ENCODE measurements at places on chromosomes 3 and 15. TPM values are rescaled to one million over a fixed set of nuclear protein-coding genes. Genes with fewer than 3 reads are reported as not detected.
A peak's percentile ranks its signal among the peaks of the same experiment; 100 is the strongest.

GRCh38 chr3:15428539-15428938, 1.1 kb downstream of the EAF1 start:
- no peak for DNase-seq

GRCh38 chr15:45586601-45587094, 531 bp upstream of the BLOC1S6 start:
- DNase-seq, result no peak

DNA sequence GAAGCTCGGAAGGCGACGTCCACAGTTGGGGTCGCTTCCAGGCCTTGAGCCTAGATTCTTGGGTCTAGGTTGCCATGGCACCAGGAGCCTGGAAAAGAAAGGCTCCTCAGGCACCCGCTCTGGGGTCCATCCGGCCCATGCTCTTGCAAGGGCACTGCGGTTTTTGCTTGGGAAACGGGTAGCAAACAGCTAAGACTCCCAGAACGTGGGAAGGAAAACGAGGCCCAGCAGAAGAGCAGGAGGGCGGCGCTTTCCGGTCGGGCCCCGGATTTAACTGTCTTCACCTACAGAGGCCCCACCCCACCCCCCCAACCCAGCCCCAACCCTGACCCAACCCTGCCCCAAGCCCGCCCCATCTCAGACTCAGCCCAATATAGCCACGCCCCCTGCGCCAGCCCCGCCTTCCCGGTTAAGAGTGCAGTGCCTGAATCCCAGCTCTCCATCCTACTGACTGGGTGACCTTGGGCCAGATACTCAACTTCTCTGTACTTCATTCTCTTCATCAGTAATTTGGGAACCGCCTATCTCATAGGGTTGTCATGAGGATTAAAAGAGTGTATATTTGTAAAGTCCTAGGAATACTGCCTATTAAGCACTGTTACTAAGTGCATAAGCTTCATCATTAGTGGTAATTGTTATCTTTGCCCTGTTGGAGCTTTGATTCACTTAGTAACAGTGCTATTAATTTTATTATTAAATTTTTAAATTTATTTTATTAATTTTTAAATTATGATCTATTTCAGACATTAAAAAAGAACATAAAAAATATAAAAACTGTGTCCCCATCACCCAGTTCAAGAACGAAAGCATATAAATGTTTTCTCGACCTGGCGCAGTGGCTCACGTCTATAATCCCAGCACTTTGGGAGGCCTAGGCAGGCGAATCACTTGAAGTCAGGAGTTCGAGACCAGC, 28.4 kb upstream of the SMAD6 start:
- DNase-seq, result no peak

EPHA6 gene
- 1.1 TPM for total RNA-seq

MOBP gene
- 0.19 TPM for total RNA-seq

ROPN1B gene
- total RNA-seq, result not detected

DNA sequence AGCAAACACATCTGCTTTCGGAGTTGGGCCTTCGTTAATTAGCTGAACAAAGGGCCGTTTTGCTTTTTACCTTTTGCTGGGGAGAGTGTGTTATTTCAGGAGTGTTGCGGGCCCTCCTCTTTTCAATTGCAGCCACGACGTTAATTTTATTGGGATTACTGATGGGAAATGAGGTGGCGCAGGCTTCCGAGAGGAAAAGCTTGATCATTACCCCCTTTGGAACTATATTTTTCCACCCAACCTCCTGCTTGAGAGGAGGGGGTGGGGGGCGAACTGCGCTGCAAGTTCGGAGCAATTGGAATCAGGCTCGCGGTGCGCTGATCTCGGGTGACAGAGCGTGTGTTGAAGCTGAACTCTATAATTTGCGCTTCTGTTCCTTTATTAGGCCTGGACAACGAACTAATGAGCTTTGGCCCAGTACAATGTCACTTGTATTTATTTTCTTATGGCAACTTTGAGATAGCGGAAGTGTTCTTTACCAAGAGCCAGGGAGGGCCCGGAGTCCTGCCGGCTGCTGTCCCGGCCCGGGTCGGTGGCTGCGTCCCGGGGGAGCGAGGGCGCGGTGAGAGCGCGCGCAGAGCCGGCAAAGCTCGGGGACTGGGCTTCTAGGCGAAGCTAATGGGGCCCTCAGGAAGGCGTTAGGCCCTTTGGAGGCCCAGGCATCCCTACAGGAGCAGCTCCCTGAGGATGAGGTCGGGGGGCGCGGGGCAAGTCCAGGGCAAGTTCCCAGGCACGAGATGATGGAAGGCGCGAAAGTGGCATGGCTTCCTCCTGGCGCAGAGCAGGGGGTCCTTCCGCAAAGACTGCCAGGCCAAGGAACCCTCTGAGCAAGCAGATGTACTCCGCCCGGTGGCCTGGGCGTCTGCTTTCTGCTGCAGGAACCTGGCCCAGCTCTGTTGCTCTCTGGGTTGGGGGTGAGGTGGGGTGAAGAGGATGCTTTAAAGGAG, 12.9 kb downstream of the NR2F2 start:
- DNase-seq, result peak; percentile 77

ZNF774 gene
- 3.5 TPM for total RNA-seq

GRCh38 chr15:72200395-72201237, 3.0 kb upstream of the GRAMD2A start:
- no peak for DNase-seq

DNA sequence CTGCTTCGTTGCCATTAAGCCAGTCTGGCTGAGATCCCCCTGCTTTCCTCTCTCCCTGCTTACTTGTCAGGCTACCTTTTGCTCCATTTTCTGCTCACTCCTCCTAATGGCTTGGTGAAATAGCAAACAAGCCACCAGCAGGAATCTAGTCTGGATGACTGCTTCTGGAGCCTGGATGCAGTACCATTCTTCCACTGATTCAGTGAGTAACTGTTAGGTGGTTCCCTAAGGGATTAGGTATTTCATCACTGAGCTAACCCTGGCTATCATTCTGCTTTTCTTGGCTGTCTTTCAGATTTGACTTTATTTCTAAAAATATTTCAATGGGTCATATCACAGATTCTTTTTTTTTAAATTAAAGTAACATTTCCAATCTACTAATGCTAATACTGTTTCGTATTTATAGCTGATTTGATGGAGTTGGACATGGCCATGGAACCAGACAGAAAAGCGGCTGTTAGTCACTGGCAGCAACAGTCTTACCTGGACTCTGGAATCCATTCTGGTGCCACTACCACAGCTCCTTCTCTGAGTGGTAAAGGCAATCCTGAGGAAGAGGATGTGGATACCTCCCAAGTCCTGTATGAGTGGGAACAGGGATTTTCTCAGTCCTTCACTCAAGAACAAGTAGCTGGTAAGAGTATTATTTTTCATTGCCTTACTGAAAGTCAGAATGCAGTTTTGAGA, 25.0 kb downstream of the CTNNB1 start:
- no peak for DNase-seq

GRCh38 chr15:34659056-34659455, 75.6 kb upstream of the GOLGA8B start:
- DNase-seq, result no peak

- DNase-seq, result no peak
Observed at GRCh38 chr15:45333550-45333949, 44.8 kb downstream of the GATM start.

DNA sequence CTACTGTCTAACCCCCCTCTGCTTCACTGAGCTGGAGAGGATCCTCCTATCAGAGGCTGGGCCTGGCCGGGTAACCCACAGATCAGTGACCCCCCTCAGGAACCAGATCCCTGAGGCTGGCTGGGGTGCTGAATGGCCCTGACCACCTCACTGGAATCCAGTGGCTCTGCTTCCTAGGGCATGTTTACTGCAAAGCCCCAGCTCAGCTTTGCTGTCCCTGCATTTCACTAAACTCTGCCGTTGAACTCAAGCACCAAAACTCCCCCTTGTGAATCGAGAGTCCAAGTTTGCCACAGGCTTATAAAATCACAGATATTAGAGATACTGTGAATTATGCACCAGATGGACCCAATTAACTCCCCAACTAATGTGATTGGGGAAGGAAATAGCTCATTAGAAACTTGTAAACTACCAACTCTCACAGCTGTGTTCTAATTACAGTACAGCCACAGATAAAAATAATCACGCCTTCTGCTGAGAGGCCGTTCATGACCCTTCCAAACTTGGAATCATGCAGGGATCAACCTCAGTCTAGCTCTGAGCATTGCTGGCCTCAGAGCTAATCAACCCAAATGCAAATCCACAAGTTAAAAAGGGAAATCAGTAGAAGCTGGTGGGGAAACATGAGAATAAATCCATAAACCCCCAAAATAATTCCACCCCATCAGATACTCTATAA, 47.0 kb downstream of the OCA2 start:
- DNase-seq, result no peak

GRCh38 chr15:64763874-64764273, 11.5 kb downstream of the RBPMS2 start:
- DNase-seq, result no peak

GRCh38 chr3:197519801-197520211, 36.0 kb downstream of the BDH1 start:
- no peak for DNase-seq

- no peak for DNase-seq
Observed at GRCh38 chr3:129673012-129673411, 66.5 kb upstream of the PLXND1 start.

GRCh38 chr3:165642761-165643420, 194.3 kb downstream of the BCHE start:
- DNase-seq, result no peak

GRCh38 chr3:151537726-151538125, 76.9 kb upstream of the IGSF10 start:
- no peak for DNase-seq

DNA sequence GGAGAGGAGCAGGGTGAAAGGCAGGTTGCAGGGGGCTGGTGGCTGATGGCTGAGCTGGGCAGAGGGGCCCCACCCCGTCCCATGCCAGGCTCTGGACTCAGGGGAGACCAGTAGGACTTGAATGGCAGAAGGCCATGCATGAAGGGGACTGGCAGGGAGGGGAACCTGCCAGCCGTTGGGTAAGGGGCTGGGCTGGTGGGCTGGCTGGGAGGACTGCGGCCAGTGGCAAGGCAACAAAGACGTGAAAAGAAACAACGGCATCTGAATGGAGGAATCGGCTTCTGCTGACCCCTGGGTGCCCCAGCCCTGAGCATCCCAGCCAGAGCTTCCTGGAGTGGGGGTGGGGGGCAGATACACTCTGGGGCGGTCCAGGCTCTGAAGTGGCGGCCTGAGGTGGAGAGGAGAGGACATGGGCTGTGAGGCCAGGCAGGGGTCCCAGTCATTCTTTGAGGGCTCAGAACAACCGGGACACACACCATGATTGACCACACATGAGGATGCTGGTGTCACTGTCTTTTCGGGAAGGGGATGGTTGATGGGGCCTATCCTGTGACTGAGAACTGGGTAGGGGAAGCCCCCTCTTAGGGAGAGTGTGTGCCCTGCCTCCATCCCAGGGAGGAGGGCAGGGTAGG, 11.7 kb downstream of the GLYCTK start:
- no peak for DNase-seq

- DNase-seq, result no peak
Observed at GRCh38 chr15:76298986-76299385, 12.3 kb downstream of the ETFA start.

GRCh38 chr3:39754549-39754948, 54.9 kb upstream of the MYRIP start:
- DNase-seq, result no peak

SELENOT gene
- 91.6 TPM for total RNA-seq

DNA sequence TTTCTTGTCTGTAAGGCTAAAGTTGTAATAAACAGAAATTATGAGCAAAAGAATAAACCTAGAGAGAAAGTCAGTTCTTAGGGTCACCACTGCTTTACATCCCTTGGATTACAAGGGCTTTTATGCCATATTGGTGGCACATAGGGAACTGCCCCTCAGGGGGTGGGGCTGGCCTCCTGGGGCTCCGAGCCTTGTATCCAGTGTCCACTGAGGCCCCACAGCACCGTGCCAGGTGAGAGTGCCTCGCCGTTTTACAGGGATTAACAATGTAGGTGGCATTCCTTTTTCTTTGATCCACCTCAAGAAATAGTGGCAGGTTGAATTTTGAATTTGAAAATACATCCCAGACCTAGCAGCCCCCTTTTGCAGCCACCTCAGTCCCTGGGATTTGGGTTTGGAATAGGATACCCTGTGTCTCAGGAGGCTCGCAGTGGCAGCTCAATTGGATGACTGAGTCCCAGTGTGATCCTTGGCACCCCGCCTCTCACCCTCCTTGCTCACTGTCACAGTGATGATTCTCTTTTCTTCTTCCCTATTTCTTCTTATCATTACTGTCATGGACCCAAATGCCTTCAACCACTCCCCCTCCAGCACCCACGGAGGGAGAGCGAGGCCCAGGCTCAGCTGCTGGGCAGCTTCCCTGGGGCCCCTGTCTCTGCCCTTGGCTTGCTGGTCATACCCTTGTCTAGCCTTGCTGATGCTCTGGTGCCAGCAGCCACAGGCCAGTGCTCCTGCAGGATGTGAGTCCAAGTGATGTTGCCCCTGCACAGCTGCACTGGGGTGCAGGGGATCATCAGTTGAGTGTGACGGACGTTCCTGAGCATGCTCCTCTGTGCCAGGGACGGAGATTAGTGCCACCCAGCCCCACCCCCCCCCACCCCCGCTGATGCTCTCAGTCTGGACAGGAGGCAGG, 137.9 kb downstream of the DNAJB8 start:
- peak; percentile 73 for DNase-seq

DNA sequence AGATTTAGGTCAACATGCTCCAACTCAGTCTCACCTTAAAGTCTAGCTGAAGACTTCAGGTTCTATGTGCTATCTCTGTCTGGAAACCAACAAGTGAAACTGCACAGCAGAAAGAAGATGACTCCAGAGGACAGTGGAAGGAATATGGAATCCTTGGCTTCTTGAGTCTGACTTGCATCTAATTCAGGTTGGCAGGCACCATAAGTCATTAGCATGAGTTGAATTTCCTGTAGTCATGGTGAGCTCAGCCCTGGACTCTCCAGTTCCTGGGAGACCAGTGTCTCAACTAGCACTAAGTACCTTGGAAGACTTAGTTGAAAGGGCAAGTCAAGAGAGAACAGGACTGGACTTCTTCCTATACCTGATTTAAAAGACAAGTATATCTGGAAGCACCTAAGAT, 129.7 kb downstream of the DTWD1 start:
- no peak for DNase-seq
